ENCODE measurements at places on chromosomes 2 and 18.

DNA sequence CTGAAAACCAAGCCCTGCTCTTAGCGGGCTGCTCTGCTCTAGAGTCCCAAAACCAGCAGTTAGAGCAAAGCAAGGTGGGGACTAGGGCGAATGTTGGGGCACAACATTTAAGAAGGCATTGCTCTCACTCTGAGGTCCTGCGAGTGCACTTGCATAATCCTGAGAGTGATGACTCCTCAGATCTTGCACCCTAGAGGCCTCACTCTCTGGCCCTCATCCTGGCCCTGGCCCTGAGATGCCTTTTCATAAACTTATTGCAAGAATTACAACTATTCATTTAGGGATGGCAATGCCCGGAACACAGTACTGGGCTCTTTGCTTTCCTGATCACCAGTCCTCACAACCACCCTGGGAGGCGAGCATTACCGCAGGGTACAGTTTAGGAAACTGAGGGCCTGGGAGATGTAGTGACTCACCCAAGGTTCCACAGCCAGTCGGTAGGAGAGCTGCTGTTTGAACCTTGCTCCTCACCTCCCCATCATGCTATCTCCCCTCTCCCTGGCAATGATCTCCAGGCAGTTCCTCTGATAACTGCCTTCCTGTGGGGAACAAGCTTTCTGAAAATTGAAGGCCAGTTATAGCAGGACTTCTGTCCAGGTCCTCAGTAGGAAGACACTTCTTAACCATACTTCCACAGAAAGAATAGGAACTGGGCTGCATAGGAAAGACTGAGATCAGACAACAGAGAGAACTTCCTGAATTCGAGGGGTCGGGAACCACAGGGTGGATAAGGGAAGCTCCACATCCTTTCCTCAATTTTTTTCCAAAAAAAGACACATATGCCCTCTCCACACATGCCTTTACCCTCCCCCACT, 91.3 kb downstream of the TNS1 start:
- H3K27me3 ChIP-seq, result no peaks in the 10 kb centered on the region
- peak overlapping the region; percentile 5 for H3K27ac ChIP-seq
- no peaks in the 10 kb centered on the region for H3K36me3 ChIP-seq
- no peak for DNase-seq
- H3K4me1 ChIP-seq, result peaks cover 15% of the 10 kb centered on the region

DNA sequence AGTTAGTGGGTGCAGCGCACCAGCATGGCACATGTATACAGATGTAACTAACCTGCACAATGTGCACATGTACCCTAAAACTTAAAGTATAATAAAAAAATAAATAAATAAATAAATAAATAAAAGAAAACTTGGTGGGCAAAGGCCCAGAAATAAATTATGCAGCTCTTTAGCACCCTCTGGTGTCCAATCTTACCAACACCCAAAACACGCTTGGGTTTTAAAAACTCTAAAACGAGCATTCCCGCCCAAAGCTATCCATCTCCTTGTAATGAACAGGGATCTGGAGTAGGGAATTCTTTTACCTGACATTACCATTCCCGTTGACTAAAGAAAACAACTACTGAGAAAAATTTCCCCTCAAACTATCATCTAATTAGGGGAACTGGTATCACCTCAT, 2005.9 kb upstream of the CELF4 start:
- peaks cover 3% of the 10 kb centered on the region for H3K36me3 ChIP-seq
- H3K4me3 ChIP-seq, result no peak overlapping the region
- H3K27me3 ChIP-seq, result no peaks in the 10 kb centered on the region
- DNase-seq, result no peak
- H3K4me1 ChIP-seq, result no peaks in the 10 kb centered on the region

GRCh38 chr2:179336782-179337534, 72.3 kb upstream of the SESTD1 start:
- H3K4me3 ChIP-seq, result no peak overlapping the region
- no peak for DNase-seq
- H3K27me3 ChIP-seq, result no peaks in the 10 kb centered on the region
- no peaks in the 10 kb centered on the region for H3K36me3 ChIP-seq
- H3K4me1 ChIP-seq, result peaks cover 29% of the 10 kb centered on the region

DNA sequence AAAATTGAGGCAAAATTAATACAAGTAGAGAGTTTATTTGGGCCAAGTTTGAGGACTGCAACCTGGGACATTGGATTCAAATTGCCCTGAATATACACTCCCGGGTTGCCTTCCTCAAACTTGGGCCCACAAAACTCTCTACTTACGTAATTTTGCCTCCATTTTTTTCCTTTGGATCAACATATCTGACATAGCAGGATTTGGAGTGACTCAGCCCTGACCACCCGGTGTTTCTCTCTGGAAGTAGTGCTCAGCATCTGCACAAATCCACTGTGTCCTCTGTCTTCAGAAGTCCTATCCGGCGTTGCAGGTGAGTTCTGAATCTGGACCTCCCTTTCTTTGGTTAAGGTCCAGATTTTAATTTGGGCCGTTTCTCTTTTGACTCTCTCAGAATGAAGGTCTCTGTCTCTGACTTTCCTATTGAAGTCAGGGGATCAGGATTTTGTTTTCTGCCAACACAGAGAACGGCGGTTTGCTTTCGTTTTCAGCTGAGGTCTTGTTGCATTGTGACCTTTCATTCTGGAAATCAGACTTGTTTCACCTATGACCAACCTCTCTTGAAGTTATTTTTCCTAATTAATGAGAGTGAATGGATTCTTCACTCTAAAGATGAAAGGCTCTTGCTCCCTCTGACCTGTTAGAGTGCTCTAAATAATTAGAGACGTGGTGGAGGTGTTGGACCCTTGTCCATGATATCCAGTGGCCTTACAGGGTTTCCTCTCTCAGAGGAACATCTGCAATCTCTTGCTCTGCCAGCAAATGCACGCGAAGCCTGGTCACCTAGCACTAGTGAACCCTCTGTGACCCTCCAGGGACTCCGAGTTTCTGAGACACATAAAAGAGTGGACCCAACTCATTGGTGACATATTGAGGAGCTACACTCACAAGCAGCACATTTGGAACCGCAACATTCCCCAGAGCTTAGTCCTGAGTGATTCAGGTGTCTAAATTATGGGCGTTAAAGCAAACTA, 13.6 kb downstream of the TCF23 start:
- peaks cover 3% of the 10 kb centered on the region for H3K27me3 ChIP-seq
- no peaks in the 10 kb centered on the region for H3K4me1 ChIP-seq
- no peaks in the 10 kb centered on the region for H3K36me3 ChIP-seq
- H3K27ac ChIP-seq, result no peak overlapping the region
- H3K4me3 ChIP-seq, result no peak overlapping the region

GRCh38 chr2:189870381-189871085, 86.3 kb downstream of the PMS1 start:
- no peak for DNase-seq
- H3K4me1 ChIP-seq, result no peaks in the 10 kb centered on the region
- H3K36me3 ChIP-seq, result peaks cover 20% of the 10 kb centered on the region

DNA sequence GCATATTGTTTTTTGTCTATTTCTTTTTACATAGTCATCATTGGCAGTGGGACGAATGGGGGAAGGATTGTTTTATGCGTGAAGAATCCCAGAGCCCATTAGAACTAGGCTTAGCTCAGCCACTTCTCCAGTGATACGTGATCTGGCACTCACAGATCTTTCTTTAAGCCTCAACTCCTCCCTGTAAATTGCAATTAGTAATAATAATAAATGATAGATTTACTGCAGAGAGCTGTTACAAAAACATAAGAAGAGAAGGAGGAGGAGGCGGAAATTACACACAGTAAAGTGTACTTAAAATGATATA, 629.3 kb downstream of the NRXN1 start:
- DNase-seq, result no peak
- H3K36me3 ChIP-seq, result no peaks in the 10 kb centered on the region
- H3K27ac ChIP-seq, result no peak overlapping the region
- H3K4me3 ChIP-seq, result no peak overlapping the region
- peaks cover 7% of the 10 kb centered on the region for H3K27me3 ChIP-seq

GRCh38 chr18:34647251-34647650, 62.8 kb upstream of the DTNA start:
- no peak for DNase-seq
- no peaks in the 10 kb centered on the region for H3K36me3 ChIP-seq
- H3K4me1 ChIP-seq, result no peaks in the 10 kb centered on the region
- no peak overlapping the region for H3K27ac ChIP-seq
- no peaks in the 10 kb centered on the region for H3K27me3 ChIP-seq

DNA sequence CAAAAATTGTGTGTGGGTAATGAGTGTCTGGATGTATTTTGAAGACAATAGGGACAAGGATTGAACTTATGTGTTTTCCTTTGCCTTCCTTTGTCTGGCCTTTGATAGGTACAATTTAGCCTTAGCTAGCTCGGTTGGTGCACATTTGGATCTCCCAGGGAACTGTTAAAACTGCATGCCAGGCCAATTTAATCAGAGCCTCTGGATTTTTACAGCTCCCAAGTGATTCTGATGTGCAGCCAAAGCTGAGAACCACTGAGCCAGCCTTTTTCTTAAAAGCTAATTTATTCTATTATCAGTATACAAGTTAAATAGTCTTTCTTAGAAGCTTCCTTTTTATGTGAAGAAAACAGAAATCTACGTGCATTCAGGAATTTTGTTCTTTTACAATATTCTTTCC, 25.0 kb downstream of the PLEK start:
- no peaks in the 10 kb centered on the region for H3K4me1 ChIP-seq
- no peaks in the 10 kb centered on the region for H3K36me3 ChIP-seq
- DNase-seq, result no peak

DNA sequence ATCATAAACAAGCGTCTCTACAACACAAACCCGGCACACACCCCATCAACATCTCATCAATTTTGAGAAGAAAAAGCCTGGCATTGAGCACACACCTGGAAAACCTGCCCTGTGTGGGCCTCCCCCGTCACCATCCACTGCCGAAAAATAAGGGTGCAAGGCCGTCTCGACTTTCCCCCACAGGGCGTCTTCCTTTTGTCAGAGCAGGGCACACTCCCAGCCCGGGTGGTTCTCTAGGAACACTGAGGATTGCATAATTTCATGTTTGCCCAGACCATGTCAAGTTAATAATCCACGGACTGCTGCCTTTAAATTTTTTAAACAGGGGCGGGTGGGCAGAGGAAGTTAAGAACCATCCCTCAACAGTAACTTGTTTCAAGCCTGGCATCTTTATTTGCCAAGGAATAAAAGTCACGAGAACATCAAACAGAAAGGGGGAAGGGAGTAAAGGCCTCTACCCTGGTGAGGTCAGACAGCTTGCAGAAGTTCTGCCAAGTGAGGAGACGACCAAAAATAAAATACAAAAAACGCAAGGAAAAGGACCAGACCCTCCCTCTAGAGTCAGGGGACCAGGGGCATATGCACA, 2.1 kb downstream of the TFCP2L1 start:
- peaks cover 58% of the 10 kb centered on the region for H3K27me3 ChIP-seq
- no peak for DNase-seq
- H3K4me1 ChIP-seq, result peaks cover 8% of the 10 kb centered on the region
- peak overlapping the region; percentile 12 for H3K4me3 ChIP-seq
- H3K27ac ChIP-seq, result no peak overlapping the region
- no peaks in the 10 kb centered on the region for H3K36me3 ChIP-seq

GRCh38 chr2:155070489-155070888, 372.0 kb downstream of the KCNJ3 start:
- no peaks in the 10 kb centered on the region for H3K27me3 ChIP-seq
- H3K4me3 ChIP-seq, result no peak overlapping the region
- no peaks in the 10 kb centered on the region for H3K36me3 ChIP-seq

DNA sequence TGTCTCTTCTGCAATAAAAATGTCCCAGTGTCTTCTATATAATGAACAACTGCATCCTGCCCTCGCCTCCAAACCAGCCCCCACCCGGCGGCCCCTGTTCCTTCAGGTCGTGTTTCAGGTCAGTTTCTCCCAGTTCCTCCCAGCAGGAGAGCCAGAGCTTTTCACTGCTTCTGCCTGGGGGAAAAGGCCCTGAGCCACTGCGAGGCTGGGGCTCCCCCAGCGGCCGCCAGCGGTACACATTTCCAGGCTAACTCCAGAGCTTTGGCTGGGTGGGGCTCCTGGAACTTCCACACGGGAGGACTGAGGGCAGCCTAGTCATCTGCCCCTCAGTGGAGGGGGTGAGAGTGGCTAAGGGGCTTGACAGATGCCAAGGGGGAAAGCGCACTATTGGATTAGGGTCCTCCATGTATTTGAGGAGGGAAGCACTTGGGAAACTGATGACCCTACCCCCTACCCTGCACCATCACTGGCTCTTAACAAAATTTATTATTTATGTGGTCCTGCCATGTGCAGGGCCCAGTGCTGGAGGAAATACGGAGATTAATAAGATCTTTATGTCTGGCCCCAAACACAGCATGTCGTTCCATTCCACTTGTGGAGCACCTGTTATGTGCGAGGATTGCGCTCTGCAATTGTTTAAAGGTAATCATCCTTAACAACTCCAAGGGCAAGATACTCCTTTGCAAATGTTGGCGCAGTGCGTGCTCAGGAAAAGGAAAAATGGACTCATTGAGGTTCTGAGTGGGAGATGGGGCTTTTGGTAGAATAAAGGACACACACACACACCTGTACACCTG, 17.3 kb upstream of the CYS1 start:
- H3K36me3 ChIP-seq, result no peaks in the 10 kb centered on the region
- peak; percentile 63 for DNase-seq
- H3K27me3 ChIP-seq, result peaks cover 3% of the 10 kb centered on the region
- H3K4me1 ChIP-seq, result peaks cover 42% of the 10 kb centered on the region
- H3K27ac ChIP-seq, result no peak overlapping the region

DNA sequence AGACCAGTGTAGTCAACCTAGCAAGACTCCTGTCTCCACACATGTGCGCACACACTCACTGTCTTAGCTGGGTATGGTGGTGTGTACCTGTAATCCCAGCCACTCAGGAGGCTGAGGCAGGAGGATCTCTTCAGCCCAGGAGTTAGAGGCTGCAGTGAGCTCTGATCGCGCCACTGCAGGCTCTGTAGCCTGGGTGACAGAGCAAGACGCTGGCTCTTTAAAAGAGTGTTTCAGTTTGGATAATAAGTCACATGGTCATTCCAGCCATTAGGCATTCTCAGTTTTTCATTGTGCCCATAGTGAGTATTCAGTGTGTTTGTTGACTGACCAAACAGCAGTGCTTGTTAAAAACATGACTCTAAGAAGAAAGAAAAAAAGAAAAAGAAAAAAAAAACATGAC, 31.0 kb downstream of the RAB10 start:
- no peak overlapping the region for H3K27ac ChIP-seq
- H3K4me1 ChIP-seq, result peaks cover 16% of the 10 kb centered on the region
- no peak for DNase-seq

All from neural crest cell (in vitro differentiated cells).